ENCODE measurements at places on chromosomes 2 and 18.

- DNase-seq, result no peak
Measured at GRCh38 chr2:20676353-20677215, 9.6 kb downstream of the GDF7 start.

- no peak for DNase-seq
Measured at GRCh38 chr2:53694096-53694771, 73.4 kb upstream of the CHAC2 start.

- DNase-seq, result no peak
Measured at GRCh38 chr2:128812183-128812940, 493.7 kb upstream of the HS6ST1 start.

DNA sequence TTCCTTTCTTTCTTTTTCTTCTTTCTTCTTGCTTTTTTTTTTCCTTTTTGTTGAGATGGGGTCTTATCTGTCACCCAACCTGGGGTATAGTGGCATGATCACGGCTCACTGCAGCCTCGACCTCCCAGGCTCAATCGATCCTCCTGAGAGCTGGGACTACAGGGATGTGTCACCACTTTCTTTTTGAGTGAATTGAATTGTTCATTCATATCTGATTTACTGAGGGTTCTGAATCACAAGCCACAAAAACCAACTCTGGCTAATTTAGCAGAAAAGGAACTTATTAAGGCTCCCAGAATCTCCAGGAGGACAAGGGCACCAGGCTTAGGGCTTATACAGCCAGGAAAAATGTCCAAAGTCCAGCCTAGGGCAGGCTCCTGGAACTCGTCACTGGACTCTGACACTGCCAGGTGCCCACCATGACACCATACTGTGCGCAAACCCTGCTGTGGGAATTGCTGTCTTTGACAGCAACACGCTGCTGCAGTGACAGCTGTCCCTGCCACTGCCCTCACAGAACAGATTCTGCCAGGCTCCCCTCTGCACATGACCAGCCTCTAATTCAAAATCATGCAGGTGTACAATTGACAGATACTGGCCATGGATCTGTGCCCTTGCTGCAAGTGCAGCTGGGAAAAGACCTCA is 42.9 kb upstream of the EML6 start:
- DNase-seq, result peak; percentile 34

DNA sequence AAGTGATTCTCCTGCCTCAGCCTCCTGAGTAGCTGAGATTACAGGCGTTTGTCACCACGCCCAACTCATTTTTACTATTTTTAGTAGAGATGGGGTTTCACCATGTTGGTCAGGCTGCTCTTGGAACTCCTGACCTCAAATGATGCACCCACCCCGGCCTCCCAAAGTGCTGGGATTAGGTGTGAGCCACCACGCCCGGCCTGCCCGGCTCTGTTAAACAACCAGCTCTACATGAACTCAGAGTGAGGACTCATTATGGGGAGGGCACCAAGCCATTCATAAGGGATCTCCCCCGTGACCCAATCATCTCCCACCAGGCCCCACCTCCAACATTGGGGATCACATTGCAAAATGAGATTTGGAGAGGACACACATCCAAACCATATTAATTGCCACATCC is 8.8 kb downstream of the ATIC start:
- no peak for DNase-seq

- peak; percentile 44 for DNase-seq
Measured at GRCh38 chr18:59696311-59697235, 650 bp downstream of the CCBE1 start.

DNA sequence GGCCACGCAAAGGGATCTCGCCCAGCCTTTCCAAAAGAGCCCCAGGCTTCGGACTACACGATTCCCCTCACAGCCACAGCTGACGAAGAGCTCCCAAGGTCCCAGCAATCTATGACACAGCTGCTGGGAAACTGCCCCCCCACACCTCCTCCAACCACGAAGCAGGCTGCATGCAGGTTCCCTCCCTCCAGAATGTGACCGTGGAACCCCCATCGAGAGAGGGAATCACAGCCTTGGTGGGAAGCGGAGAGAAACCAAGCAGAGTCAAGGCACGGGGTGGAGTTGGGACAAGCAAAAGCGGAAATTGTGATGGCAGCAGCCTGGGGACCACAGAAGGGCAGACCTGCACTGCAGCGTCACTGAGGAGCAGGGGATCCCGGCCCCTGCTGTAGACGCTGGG is 50.3 kb downstream of the KCNF1 start:
- no peak for DNase-seq

- DNase-seq, result no peak
Measured at GRCh38 chr2:197461057-197461456, 7.7 kb downstream of the COQ10B start.

DNA sequence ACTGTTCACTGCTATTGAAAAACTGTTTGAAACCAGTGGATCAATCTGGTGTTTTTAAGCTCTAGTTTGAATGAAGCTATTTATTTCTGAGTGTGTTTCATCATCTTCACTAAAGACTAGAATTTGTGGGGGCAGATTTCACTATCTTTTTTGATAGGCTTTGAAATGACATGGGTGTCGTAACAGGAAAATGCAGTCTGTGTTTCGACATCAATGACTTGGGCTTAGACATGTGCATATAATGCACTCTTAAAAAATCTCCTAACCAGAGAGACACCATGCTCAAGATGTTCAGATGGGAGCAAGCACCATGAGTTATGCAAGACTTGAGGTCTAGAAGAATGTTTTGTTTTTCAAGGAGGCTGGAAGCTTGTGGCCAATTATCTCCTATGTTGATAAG is 221.6 kb downstream of the GPD2 start:
- no peak for DNase-seq

DNA sequence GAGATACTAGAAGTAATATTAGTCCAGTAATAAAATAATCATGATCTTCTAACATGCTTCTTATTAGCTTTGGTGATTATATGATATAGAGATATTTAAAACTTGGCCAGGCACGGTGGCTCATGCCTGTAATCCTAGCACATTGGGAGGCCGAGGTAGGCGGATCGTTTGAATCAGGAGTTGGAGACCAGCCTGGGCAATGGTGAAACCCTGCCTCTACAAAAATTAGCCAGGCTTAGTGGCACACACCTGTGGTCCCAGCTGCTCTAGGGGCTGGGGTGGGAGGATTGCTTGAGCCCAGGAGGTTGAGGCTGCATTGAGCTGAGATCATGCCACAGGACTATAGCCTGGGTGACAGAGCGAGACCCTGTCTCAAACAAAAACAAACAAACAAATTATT is 87.0 kb downstream of the WDR7 start:
- no peak for DNase-seq

DNA sequence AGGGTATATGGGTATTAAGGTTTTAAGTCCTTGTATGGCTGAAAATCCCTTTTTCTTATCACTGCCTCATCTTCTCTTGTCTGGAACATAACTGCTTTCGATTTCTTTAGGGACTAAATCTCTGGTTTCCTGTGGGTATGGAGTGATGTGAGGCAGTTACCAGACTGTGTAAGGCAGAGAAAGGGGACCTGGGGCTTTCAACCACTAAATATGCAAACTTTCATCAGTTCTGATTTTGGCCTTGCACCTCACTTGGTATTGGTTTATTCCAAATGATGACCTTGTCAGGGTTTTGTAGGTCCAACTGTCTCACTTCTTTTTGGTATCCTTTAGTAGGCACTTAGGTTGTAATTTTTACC is 9.3 kb downstream of the MAP4K4 start:
- no peak for DNase-seq

GRCh38 chr2:190841707-190842505 is 38.7 kb upstream of the GLS start:
- DNase-seq, result no peak

DNA sequence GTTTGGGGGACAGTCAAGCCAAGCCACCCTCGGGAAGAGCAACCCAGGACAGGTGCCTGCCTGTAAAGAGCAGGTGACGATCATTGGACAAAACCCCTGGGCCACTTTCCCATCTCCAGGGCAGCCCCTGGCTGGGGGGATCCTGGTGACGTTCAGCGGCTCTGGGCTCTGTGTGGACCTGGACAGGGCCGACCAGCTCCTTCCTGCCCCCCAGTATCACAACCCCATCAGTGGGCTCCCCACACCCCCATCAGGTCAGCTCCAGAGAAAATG is 57.3 kb upstream of the ASAP2 start:
- DNase-seq, result no peak

DNA sequence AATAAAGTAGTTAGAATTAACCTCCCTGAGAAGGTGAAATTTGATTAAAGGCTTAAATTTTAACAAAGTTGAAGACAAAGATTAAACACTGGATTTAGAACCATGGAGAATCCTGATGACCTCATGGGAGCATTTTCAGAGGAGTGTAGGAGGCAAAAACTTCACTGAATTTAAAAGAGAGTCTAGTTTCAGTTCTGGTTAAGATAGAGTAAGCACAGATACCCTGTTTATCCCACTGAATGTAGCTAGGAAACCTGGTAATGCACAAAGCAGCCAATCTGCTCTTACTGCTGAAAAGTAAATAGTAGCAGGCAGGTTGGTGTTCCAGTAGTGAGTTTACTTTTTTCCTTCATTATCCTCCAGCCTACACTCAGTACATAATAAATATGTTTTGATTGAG is 654.9 kb upstream of the SYT4 start:
- DNase-seq, result no peak

DNA sequence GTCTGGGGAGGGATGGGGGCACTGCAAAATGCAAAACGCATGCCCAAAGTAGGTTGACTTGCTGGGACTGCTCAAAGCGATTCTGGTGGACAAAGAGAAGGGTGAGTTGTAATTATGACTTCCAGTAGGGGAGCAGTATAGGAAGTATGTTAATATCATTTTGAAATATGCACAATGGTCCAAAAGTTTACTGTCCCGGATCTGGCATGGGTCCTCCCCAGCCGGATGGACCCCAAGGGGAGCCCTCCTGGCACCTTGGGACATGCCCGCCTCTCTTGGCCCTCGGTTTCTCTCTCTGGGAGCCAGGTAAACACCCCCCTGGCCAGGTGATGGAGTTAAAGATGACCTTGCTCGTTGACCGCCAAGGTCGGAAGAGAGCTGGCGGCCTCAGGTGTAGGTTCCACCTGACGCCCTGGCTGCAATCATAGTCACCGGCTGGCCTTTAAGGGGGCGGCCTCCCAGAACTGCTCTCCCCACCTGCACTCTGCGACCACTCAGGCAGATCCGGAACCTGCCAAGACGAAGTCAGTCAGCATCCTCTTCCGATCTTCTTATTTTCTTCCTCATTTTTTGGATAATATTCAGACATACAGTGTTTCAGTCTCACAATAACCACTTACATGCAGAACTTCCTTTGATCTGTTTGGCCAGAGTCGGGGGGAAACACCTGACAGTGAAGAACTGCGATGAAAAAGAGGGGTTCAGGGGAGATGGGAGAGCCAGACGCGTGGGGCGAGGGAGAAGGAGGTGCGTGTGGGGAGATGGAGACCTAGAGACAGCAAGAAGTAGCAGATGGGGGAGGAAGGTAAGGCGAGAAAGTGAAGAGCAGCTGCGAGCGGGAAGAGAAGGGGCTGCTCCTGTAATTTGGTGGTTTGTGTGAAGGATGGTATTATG is 148.3 kb downstream of the MEIS1 start:
- no peak for DNase-seq

GRCh38 chr2:1811971-1812350 is 67.6 kb upstream of the PXDN start:
- no peak for DNase-seq
